Stimulated activated CD8-positive, alpha-beta memory T cell treated with anti-CD3 and anti-CD28 coated beads, Interleukin-2, amount 100 ng/mL, for 48 hours (primary cell): ENCODE measurements at places on chromosomes 12 and 14.

GRCh38 chr12:106672314-106673025 is 89.7 kb downstream of the RFX4 start:
- no peak for DNase-seq

GRCh38 chr12:114400361-114400811 is 5.6 kb downstream of the TBX5 start:
- DNase-seq: no peak

- no peak for DNase-seq
These were observed 88.6 kb downstream of the R3HDM2 start for GRCh38 chr12:57342207-57342691.

DNA sequence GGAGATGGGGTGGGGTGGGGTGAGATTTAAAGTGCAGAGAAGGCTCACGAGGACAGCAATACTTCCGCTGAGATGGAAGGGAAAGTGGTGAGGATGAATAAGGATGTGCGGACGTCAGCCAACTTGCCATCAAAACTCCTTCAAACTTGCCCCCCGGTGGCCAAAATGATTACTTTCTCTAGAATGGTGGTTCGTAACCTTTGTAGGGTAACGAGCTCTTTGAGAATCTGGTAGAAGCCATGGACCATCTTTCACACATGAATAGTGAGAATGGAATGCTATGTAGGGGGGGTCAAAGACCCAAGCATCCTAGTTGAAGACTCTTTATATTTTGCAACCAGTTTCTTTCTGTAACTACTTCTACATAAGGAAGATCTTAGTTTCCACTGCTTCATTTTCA is 245.9 kb upstream of the DDHD1 start:
- no peak for DNase-seq

- no peak for DNase-seq
These were observed 732.4 kb downstream of the AACS start for GRCh38 chr12:125797421-125798175.

DNA sequence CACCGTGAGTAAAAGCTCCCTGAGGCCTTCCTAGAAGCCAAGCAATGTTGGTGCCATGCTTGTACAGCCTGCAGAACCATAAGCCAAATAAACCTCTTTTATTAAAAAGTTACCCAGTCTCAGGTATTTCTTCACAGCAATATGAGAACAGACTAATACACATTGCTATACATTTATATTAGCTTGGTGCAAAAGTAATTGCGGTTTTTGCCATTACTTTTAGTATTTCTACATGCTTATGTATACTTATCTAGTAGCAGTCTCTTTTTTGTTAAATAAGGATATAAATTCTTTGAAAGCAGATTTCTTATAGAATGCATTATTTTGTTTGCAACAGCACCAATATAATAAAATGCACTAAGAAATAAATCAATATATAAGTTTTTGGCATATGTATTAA is 619.6 kb downstream of the FSCB start:
- no peak for DNase-seq

DNA sequence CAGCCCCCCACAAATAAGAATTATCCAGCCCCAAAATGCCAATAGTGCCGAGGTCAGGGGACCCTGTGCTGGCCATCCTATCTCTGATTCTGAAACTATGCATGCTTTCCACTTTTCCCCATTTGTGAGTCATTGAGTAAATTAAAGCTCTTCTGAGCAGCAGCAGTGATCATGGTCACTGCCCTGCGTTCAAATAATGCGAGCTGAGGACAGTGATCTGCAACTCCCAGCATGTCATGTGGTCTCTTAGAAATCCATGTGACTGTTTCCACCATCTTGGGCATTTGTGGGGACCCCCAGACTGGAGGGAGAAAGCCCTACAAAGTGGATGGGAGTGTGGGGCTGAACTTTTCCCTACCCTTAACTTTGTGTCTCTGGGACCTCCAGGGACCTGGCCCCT is 53.8 kb downstream of the C14orf132 start:
- no peak for DNase-seq

DNA sequence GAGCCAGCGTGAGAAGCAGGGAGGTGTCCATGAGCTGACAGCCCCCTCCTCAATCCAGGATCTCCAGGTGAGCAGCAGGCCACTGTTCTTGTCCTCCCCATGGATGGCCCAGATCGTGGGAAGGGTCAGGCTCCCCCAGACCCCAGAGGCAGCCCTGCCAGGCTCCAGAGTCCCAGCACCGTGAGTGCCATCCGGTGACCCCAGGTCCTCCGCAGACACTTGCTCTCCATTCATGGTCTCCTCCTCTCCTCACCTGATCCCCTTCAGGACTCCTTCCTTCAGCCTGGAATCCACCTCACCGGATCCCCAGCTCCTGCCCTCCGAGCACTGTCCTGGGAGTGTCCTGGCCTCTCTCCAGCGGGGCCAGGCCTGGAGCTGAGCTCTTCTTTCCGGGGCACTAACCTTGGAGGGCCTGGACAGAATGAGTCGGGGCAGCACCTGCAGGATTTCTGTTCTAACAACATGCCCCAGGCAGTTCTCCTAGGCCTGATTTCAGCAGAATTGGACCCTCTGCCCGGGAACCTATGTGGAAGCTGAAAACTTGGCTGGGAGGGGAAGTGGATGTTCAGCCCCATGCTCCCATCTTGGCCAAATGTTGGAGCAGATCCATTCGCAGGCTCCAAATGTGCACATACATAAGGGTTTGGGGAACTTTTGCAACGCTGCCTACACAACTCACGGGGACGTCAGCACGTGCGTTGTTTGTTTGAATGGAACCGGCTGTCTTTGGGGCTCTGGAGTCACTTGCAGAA is 341.6 kb upstream of the SFSWAP start:
- DNase-seq: no peak

- no peak for DNase-seq
These were observed 15.3 kb upstream of the BCL7A start for GRCh38 chr12:122006186-122006926.

- DNase-seq: peak; percentile 38
These were observed 28.8 kb downstream of the RPGRIP1 start for GRCh38 chr14:21308479-21309237.

DNA sequence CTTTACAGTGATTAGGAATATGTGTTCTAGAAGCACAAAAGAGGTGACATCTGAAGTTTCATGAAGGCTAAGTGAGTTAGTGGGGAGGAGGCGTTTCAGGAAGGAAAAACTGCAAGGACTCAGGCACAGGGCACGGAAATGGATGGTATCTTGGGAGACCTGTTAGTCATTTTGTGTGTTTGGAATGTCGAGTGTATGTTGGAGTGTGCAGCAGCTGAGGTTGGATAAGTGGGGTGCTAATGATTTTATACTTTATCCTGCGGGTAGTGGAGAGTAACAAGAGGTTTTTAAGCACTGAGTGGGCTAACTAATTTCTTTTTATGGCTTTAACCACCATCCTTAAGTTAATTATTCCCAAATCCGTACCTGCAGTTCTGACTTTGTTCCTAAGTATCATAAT is 571.5 kb upstream of the FBXO33 start:
- DNase-seq: no peak

DNA sequence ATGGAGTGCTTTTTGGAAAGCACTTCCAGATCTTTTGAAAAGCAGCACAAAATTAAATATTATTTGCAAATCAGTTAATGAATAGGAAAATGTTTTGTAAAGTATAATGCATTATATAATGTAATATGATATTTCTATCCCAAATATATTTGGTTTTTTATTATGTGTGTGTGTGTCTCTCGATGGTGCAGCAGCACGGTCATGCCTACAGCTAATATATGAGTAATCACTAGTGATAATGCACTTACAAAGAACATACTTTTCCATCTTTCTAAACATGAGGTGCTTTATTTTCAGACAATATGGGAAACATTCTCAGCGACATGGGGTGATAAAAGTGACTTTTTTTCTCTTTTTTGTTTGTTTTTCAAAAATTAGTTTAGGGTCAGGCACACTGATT is 1.3 kb upstream of the EEA1 start:
- no peak for DNase-seq

DNA sequence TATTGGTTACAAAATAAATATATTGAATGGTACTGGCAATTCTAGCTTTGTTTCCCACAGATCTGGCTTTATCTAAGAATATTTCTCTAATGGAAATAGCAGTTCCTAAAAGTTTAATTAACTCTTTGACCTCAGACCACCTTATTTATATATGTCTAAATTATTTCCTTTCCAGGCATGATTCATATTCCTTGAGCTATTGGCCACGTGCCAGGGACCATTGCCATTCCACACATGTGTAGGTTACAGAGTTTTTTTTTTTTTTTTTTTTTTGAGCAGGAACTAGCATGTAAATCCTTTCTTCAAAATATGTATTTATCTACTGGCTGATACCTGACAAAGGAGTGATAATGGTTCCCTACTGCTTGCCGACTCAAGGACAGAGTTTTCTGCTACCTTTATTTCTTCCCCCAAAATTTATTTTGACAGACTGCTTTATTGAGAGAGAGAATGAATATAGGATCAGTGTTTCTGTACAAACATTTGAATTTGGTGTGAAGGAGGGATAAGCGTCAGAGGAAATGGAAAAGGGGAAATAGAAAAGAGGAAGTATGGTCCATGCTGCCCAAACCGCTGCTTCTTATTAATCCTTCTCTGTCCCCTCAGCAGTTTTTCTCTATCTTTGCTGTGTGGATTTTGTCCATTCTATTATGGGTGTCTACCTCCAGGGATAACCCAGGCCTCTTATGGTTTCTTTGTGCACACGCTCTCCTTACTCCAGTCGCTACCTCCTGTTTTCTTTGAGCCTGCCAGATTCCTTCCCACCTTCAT is 36.4 kb downstream of the PDE3A start:
- DNase-seq: no peak

DNA sequence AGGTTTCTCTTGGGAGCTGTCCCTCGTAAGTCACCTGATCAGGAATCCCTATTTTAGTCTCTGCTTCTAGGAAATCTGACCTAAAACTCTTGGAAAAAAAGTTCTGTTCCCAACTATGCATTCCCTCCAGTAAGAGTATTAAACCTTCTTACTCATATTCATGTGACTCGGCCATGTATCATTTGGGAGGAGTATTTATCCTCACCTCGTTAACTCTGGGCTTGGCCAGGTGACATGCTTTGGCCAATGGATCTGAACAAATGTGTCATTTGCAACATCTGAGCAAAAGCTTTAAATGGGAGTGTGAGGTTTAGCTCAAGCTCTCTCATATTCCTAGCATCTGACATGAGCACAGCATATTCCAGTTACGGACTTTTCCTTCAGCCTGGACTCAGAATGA is 226.8 kb downstream of the NUAK1 start:
- no peak for DNase-seq

DNA sequence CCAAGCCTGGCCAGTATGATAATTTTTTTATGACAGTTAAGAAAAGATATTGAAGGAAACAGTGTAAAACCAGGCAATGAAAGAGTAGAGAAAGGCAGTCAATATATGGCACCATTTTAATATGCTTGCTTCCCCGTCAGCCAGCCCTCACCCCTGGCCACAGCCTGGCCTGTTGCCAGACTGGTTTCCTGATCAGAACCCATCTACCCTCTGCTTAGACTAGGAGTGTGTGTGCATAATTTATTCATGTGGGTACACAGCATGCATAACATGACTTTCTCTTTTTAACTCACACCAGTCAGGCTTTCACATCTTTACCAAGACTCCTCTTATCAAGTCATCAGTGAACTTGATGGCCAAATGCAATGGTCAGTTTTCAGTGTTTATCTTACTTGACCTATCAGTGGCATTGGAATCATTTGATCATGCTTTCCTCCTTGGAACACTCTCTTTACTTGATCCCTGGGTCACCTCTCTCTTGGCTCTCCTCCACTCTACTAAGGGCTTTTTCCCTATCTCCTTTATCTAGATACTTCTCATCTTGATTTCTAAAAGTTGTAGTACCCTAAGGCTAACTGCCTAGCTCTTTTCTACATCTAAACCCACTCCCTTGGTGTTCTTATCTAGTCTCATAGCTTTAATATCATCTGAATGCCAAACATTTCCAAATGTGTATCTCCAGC is 10.0 kb upstream of the GPR19 start:
- no peak for DNase-seq

DNA sequence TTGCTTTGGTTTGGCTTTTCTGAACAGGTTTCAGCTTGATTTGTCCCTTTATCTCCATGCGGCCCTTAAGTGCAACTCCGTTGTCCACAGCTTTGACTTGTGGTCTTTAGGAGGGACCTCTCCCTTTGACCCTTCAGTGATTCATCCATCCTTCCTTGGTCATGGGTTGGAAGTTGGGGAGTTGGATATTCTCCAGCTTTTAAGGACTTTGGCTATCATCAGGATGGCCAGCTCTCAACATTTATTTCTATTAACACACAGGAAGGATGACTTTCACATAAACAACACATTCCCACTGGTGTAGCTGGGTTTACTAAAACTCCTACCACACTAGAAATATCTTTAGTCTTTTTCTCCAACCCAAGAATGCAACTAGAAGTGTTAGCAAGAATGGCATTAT is 50.9 kb upstream of the E2F7 start:
- no peak for DNase-seq

- no peak for DNase-seq
These were observed 59.1 kb downstream of the DCAF5 start for GRCh38 chr14:69093631-69094421.

- DNase-seq: no peak
These were observed 994 bp downstream of the SRP54 start for GRCh38 chr14:34983786-34984185.

GRCh38 chr12:124190312-124191023 is 104.4 kb upstream of the RFLNA start:
- DNase-seq: no peak

DNA sequence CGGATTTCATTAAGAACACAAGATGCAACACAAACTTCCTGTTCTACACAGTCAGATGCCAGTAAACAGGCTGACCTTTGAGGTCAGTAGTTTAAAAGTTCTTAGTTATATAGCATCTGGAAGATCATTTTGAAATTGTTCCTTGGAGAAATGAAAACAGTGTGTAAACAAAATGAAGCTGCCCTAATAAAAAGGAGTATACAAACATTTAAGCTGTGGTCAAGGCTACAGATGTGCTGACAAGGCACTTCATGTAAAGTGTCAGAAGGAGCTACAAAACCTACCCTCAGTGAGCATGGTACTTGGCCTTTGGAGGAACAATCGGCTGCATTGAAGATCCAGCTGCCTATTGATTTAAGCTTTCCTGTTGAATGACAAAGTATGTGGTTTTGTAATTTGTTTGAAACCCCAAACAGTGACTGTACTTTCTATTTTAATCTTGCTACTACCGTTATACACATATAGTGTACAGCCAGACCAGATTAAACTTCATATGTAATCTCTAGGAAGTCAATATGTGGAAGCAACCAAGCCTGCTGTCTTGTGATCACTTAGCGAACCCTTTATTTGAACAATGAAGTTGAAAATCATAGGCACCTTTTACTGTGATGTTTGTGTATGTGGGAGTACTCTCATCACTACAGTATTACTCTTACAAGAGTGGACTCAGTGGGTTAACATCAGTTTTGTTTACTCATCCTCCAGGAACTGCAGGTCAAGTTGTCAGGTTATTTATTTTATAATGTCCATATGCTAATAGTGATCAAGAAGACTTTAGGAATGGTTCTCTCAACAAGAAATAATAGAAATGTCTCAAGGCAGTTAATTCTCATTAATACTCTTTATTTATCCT is 13.5 kb downstream of the PTGER2 start:
- no peak for DNase-seq

GRCh38 chr12:3553681-3554370 is 62.8 kb downstream of the PRMT8 start:
- DNase-seq: no peak

- DNase-seq: no peak
These were observed 58.1 kb downstream of the ETV6 start for GRCh38 chr12:11707535-11707934.
